ENCODE measurements at places on chromosomes 5 and 9.

DNA sequence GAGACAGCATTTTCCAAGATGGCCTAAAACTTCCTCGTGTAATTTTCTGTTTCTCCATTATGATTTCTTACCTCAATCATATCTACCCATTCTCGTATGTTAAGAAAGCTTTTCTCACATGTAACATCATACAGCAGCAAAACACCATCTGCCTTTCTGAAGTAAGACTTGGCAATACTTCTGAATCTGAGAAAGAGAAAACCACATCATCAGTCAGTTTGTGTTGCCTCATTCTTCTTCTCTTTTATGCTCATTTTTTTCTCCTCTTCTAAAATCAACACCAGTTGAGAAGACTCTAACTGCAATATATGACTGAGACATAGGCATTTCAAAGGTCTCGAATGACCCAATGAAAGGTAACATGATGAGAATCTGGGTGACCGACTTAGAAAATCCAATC, 66.0 kb downstream of the RASEF start:
- DNase-seq: no peak

GRCh38 chr5:53712327-53712726, 151.9 kb downstream of the NDUFS4 start:
- no peak for DNase-seq

DNA sequence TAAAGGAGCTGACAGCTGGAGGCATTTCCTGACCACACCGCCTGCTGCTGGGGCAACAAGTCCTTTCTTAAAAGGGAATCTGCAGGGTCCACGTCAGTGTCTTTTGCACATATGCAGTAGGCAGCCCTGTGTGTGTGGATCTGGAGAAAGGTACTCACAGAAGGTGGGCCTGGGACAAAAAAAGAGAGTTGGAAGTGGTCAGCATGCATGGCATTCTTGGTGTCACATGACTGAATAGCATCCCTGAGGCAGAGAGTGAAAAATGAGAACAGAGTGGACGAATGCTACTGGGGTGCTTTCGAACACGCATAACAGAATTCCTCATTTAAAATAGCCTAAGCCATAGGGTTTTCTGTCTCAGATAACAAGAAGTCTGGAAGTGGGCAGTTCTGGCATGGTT, 47.0 kb downstream of the DNAJC21 start:
- DNase-seq: no peak

DNA sequence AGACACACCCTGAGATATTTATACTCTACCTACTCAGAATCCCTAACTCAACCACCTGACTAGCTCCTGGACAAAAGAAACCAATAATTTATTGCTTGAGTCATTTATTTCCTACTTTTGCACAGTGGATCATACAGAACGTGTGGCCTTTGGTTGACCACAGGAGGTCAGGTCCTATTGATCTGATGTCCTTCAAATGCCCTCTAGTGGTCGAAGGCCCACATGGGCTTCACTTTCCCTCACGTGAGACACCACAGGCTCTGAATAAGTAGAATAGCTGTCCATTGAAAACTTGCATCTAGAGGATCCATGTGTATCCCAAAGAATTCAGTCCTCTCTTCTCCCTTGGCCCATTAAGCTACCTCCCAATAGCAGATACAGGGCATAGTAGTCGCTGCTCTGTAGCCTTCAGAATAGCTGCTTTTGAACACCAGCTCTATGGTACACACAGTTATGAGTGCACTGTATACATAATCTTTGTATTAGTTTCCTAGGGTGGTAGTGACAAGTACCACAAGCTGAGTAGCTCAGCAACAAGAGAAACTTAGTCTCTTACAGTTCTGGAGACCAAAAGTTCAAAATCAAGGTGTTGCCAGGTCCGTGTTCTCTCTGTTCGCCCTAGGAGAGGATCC, 177.6 kb upstream of the SMARCA2 start:
- no peak for DNase-seq

GRCh38 chr5:176671399-176671798, 24.1 kb downstream of the TSPAN17 start:
- DNase-seq: no peak

GRCh38 chr9:110997847-110998246, 40.4 kb downstream of the LPAR1 start:
- DNase-seq: no peak

DNA sequence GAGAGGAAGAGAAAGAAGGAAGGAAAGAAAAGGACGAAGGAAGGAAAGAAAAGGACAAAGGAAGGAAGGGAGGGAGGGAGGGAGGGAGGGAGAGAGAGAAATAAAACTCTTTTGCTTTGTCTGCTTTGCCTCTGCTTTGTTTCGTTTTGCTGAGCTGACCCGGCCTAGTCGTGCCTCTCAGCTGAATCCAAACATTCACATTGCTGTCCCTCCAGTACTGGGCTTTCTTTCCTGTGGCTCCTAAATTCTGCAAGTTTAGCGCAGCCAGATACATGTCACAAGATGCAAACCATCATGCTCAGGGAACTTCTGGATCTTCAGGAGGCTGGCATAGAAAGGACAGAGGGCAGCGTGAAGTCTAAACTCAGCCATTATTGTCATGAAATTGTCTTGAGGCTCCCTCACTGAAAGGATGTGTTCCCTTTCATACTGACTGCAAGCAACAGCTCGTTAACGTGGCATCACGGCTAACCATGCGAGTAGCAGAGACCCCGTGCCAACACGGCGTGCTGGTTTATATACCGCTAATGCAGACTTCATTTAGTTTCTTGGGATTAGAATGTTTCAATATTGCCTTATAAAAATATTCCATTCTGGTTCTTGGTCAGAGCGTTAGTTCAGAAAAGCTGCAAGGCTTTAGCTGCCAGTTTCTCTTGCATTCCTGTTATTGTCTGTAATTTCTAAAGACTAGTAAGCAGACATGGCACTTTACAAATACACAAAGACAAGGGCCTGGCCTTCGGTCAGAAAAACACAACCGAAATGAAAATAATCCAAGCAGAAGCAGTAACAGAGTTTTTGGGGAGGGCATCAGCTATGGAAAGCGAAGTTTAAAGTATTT, 94.2 kb downstream of the TMEM174 start:
- DNase-seq: no peak

DNA sequence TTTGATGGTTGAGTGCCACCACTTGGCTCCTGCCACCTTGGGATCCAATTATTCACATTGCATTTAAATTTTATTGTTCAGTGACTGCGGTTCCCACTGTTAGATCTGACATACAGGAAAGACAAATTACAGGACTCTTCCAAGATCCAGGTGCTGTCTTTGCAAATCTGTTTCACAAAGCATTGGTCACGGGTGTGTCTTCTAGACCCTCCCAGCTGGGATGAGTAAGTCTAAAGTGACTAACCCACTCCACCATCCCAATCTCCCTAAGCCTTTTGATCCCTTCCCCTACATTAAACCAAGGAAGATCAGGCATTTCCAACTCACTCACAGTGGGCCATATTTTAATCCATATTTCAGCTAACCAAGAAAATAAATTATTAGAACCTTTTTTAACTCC, 1016.3 kb upstream of the CTNND2 start:
- DNase-seq: no peak

- no peak for DNase-seq
These were observed 145.4 kb downstream of the GABBR2 start for GRCh38 chr9:98563212-98563907.

DNA sequence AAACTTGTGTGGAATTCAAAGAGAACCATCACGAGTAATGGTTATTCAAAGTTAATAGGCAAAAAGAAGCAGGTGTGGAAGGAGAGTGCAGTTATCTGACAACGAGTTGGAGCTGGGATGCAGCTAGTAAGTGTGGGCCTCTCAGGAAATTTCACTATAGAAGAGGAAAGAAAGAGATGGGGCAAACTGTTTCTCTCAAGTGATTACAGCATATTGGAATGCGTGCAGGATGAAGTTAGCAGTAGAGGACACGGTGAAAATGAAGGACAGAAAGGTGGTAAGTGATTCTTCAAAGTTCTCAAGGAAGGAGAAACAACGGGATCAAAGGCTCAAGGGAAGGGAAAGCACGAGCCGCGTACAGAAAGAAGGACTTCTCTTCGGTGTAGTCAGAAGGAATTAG, 84.0 kb downstream of the ADAMTS12 start:
- DNase-seq: no peak

DNA sequence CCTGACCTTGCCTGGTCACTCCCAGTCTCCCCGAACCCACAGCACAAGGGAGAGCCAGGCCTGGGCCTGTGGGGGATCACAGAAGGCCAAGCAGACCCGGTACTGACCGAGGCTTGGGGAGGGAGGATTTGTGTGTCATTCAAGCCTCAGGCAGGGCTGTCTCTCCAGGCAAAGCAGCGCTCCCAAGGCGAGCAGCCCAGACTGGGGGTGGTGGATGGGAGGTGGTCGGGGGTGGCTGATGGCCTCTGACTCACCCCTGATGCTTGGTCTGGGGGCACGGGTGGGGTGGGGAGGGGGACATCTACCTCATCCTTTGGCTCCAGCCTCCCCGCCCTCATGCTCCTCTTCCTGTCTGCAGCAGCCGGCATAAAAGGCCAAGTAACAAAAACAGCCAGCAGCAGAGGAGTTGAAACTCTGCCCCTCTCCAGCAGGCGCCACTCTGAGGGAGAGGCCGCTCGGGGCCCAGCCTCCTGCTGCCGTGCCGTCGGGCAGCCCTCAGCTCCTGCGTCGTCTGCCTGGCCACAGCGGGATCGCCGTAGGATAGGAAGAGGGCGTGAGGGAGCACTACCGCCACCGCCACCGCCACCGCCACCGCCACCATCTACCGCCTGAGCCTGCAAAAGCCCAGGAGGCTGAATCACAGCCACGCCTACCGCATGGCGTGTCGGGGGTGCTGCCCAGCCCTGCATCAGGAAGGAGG, 166.0 kb downstream of the OLFM1 start:
- DNase-seq: no peak

DNA sequence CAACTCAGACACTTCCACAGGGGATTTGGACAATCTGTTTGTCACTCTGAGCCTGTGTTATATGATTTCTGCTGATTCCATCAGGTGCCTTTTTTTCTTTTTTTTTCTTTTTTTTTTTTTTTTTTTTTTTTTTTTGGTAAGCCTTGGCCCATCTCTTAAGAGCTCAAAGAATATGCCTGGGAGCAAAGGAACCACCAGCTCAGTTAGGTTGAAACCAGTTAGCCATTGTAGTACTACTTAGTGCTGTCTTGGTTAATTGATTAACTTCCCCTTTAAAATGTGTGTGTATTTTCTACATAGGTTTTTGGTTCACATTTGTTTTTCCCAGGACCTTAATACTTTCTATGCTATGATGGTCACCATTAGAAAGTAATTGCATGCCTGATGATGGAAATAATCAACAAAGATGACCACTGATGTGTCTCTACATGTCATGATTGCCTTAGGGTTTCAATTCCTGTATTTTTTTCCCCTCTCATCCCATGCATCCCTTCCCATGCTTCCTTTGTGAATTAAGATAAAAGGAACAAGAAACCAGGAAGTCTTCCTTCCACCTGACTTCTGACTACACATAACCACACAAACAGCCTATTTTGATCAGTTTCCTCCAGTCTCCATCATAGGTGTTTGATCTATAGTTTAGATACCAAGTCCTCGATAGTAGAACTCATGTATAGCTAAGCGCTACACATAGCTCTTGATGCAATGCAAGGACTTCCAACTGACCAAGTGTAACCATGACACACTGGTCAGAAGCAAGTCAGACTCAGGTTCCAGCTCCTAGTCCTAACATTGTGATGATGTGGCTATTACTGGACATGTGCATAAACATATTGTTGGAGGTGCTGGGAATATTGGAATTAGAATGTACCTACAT, 306.1 kb downstream of the EFNA5 start:
- no peak for DNase-seq

DNA sequence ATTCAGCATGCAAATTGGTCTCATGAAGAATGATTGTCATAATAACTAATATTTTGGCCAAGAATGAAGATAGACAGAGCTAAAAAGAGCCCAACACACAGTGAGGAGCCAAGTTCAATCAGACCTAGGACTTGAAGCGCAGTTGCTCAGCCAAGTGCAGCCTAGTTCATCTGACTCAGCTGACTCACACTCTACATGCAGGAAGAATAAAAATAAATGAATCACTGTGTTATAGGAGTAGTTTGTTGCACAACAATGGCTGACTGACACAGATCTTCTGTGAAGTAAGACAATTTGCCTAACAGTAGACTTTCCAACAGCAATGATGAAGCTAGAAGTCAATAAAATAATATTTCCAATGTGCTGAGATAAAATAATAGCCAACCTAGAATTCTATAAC, 261.5 kb downstream of the CEMIP2 start:
- peak; percentile 93 for DNase-seq

GRCh38 chr5:55903121-55903701, 52.1 kb downstream of the IL31RA start:
- no peak for DNase-seq

GRCh38 chr5:150507474-150508276, at the start of gene NDST1:
TSS of gene NDST1 (plus strand) at chr5:150508131. CDS start at chr5:150521255, 13,124 bp downstream.
- no peak for DNase-seq

- no peak for DNase-seq
These were observed 26.2 kb downstream of the MACROH2A1 start for GRCh38 chr5:135372654-135373381.

DNA sequence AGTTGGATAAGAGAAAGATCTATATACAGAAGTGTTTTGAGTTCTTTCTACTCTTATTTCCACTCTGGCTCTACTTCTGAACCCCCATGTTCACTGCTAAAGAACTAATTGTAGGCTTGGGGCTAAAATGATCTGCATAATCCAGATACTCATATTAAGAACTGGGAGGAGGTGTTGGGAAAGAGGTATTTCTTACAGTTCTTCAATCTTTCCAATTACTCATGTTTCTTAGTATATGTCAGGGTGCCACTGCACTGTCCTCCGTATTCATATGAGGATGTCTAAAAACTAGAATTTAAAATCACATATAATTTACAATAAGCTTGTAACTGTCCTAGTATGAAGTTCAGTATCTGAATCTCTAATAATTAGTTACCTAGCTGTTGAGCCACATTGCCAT, 12.7 kb downstream of the NIPBL start:
- no peak for DNase-seq

DNA sequence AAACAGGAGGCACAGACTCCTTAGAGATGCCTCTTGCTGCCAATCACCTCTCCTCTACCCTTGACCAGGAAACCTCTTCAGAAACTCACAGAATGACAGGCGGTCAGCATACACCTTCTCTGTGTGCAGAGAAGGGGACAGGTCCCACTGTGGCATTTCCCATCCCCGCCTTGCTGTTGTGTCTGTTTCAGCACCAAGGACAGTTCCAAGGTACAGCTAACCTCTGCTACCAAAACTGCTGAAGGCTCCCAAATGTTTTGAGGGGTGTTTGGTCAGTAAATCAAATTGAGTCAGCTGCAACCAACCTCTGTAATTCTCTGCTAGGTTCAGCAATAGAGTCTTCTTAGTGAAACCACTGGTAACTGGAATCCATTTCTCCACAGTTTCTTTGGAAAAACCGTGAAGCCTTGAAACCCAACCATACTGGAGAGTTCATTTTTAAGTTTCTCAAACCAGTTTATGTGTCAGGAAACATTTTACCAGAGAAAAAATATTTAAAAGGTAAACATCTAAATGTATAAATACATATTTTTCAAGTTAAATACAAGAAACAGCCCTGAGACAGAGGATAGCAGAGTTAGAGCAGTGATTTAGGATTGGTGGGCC, 122.0 kb downstream of the DRD1 start:
- DNase-seq: no peak
